H1 (cell line): ENCODE measurements at places on chromosomes 7 and 10.

DNA sequence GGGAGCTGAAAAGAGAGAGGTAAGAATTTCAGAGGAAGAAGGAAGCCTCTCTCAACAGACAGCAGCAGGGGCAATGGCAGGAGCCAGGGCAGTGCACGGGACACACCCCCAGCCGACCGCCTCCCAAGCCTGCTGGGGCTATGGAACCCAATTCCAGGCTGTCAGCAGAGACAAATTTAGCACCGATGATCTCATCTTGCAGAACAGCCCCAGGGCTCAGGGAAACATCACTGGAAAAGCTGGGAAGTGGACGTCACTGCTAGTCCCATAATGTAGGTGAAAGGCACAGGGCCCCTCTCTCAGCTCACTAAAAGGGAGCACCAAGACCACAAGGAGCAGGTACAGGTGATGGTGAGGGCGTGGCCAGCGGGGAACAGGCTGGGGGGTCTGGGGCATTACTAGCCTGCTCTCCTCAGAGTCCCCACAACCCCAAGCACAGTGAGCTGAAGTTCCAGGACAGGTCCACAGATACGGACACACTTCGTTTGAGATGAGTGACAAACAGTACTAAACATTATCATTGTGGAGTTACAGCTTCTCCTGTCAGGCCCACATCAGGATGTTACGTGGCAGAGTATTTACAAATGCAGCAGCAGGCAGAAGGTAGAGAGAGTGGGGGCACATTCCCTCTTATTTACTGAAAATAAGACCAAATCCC lies 103.7 kb downstream of the PLXNA4 start:
- no peak for DNase-seq

- DNase-seq, result no peak
Measured at GRCh38 chr7:151838861-151839381, 38.0 kb downstream of the PRKAG2 start.

- DNase-seq, result no peak
Measured at GRCh38 chr7:30927559-30927958, 15.9 kb downstream of the AQP1 start.

DNA sequence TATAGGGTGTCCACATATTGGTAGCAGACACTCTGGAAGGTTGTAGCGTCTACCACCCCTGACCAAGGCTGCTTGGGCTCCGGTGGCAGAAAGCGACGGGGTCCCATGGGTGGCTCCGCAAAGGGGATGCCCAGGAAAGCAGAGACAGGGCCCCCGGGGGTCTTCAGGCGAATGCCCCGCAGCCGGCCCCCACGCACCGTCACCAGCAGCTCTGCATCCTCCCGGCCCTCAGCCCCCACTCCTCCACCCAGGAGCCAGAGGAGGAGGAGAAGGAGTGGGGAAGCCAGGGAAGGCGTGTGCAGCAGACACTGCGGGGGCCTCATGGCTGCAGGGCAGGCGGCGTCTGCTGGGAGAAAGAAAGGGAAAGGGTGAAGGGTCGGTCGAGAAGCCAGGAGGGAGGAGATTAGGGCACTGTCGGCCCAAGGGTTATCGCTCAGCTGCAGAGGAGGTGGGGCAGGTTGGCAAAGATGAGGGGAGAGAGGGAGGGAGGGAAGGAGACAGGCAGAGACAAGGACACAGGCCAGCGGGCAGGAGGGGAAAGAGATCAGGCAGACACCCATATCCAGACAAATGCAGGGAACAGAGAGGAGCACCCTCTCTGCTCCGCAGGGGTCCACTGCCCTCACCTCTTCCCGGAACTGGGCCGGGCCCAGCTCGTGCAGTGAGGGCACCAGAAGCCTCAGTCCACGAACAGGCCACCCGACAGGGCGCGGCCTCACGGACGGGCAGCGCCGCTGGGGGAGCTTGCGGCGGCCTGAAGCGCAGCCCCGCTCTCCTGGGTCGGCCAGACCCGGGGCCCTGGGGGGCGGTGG lies 1.6 kb downstream of the ACHE start:
- DNase-seq, result no peak

GRCh38 chr10:79324032-79324695 lies 23.1 kb upstream of the PPIF start:
- no peak for DNase-seq

GRCh38 chr7:81007051-81007450 lies 88.2 kb upstream of the SEMA3C start:
- no peak for DNase-seq

- no peak for DNase-seq
Measured at GRCh38 chr7:134546955-134547354, 2.0 kb upstream of the AKR1B15 start.

DNA sequence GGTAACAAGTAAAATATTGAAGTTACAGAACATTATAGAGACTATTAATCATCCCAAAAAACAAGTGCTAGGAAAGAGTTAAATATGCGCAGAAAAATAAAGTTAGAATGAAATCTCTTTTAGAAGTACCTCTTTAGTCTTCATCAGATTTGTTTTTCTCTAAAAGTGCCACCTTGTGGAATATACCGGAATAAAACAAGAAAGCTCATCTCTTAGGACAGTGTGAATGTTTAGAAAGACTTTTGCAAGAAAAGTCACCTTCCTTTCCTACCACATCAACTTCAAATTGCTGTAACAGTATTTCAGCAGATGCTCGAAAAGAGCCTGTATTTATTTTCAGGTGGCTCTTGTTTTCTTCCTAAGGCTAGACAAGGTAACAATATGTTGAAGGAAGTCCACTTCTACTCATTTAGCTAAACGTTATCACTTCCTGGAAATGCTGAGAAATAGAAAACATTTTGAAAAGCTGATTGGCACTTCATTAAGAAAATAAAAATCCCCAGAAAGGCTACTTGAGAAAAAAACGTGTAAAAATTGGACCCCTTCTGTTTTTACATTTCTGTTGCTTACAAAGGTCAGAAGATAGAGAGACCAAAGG lies 19.8 kb upstream of the FAM133B start:
- DNase-seq, result no peak

DNA sequence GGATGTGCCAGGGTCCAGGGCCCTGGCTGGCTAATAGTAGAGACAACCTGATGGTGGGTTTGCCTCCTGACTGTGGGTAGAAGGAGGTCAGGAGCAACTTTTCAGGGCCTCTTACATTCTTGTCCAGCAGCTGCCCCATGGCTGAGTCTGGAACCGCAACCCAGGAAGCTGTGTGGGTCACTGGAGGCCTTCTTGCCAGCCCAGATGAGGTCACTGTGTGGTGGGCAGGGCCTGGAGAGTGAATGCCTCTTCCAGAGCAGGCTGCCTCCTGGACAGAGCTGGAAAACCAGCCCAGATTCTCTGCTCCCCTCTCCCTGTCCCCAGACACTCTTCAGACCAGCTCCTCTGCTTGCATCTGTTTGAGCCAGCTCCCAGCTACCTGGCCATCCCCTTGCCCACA lies 43.5 kb upstream of the LEP start:
- no peak for DNase-seq

GRCh38 chr10:22503315-22504088 lies 158.2 kb downstream of the SPAG6 start:
- no peak for DNase-seq

DNA sequence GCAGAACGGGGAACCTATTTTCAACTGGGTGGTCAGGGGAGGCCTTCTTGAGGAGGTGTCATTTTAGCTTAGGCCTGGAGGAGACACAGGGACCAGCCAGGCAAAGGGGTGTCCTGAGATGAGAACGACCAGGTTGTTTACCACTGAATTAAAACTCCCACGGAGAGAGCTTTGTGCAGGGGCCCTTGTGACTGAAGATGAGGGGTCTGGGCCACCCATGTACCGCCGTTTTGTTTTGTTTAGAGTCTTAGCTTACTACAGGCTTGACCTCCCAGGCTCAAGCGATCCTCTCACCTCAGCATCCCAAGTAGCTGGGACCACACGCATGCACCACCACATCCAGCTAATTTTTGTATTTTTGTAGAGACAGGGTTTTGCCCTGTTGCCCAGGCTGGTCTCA lies 80.4 kb downstream of the FAM171A1 start:
- DNase-seq, result no peak

DNA sequence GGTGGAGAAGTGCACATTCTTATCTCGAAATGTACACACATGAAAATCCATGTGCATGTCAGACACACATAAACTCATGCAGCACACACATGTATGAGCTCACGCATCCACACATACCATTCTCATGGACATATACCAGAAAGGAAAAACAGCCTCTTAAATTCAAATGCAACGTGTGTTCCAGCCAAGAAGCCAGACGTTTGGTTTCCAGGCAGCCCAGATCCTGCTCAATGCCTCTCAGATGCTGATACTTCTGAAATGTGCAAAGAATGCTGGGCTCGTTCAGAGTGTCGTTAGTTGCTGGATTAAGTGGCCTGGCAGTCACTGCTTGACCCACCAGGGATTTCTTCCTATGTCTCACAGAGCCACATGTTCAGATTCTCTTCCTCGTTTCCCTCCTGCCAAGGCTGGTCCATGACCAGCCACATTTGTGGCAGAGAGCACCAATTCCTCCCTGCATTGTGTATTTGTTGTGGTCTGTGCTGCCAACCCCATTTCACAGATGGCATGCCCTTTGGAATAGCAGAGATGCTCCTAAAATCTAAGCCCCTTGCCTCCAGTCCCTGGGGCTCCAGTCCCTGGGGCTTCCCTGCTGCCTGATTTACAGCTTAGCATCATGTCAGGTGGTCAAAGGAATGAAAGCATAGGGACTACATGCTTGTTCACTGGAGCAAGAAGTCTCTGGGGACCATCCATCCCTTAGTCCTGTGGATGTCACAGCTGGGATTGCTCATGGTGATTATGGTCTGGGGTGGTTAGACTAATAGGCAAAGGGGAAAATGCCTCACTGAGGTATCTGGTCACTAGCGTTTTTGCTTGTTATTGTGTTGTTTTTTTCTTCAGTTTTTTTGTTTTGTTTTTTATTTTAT lies 426.6 kb downstream of the PLXNA4 start:
- DNase-seq, result no peak

DNA sequence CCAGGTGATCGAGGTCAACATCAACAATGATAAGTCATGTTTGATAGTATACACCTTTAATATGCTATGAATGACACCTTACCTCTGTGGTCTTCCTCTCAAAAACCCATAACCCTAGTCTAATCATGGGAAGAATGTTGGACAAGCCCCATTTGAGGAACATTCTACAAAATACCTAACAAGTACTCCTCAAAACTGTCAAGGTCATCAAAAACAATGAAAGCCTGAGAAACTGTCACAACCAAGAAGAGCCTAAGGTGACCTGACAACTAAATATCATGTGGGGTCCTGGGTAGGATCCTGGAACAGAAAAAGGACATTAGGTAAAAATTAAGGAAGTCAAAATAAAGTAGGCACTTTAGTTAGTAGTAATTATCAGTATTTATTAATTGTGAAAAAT lies 5.9 kb upstream of the NUDCD3 start:
- DNase-seq, result no peak

GRCh38 chr10:129863201-129863663 lies 100.8 kb downstream of the EBF3 start:
- DNase-seq, result no peak

- DNase-seq, result no peak
Measured at GRCh38 chr10:92407305-92408016, 116.5 kb downstream of the MARCHF5 start.

DNA sequence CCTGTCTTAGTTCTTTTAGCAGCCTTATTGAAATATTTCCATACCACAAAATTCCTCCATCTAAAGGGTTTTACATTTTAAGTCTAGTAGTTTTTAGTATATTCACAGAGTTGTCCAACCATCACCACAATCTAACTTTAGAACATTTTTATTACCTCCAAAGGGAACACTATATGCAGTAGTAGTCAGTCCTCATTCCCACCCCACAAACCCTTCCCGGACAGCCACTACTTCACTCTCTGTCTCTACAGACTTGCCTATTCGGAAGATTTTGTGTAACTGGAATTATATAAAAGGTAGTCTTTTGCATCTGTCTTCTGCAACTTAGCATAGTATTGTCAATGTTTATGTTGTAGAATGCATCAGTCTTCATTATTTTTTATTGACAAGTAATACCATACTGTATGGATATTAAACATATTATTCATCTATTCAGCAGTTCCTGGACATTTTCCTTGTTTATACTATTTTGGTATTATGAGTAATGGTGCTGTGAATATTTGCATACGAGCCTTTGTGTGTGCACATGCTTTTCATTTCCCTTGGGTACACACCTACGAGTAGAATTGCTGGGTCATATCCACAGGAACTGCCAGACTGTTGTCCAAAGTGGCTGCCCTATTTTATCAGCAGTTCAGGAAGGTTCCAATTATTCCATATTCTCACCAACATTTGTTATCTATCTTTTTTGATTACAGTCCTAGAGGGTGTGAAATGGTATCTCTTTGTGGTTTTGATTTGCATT lies 60.9 kb upstream of the LANCL2 start:
- no peak for DNase-seq

- DNase-seq, result no peak
Measured at GRCh38 chr7:157035302-157035701, 24.8 kb upstream of the MNX1 start.

DNA sequence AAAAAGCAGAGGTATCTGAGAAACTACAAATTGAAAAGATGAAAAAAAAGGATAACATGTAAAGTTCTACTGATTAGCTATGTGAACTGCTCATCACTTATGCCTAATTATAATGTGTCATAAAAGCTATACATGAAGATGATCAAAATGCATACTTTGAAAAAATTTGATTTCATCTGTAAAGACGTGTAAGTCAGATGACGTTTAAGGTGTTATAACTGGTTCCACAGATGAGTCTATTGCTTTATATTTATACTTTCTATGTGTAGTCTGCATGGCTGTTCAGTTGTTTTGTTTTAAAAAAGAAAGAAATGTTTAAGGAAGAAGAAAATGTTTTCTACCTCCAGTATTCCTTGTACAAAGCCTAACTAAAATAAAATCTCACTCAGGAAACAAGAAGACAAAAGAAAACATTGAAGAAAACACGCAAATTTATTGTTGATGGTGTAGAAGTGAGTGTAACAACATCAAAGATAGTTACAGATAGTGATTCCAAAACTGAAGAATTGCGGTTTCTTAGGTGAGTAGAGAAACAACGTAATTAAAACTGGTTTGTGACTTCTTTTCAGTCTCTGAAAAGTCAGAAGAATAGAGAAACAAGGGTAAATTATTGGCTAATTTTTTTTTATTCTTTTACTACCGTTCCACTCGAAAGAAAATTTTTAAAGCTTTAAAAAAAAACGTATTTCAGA lies 38.4 kb downstream of the SLK start:
- no peak for DNase-seq

- DNase-seq, result no peak
Measured at GRCh38 chr7:33155811-33156210, 26.4 kb downstream of the BBS9 start.

GRCh38 chr10:109892117-109892516 lies 31.2 kb downstream of the XPNPEP1 start:
- DNase-seq, result no peak

DNA sequence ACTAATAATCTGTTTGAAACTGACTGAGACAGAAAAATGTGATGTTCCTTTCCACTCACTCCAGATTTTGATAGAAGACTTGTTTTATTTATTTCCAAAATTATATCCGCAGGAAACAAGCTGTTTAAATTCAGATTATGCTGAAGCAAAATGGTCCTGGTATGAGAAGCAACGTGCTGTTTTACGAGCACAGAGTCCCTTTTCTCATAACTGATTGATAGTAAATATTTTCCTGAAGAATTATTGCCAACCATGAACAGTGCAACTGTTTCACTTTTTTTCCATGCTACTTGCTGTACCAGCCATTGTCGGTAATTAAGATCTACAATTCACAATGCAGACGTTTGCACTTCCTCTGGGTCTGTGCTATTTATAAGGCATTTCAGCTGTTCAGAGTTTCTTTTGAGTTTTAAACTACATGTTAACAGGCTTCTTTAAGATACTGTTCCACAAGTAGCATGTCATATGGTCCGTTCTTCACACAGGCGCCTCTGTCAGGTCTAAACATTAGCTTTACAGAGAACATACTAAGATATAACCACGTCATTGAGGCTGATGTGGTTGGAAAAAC lies 103.8 kb downstream of the POLL start:
- no peak for DNase-seq
